ENCODE measurements at places on chromosomes 1 and 21. TPM values are rescaled to one million over a fixed set of nuclear protein-coding genes. Genes with fewer than 3 reads are reported as not detected.

The ALG14 gene
- polyA plus RNA-seq: 6.1 TPM

The CLEC20A gene
- 0.15 TPM for polyA plus RNA-seq

The OPN3 gene
- polyA plus RNA-seq: 16.8 TPM

The CD244 gene
- polyA plus RNA-seq: 0.35 TPM

The SLC9C2 gene
- polyA plus RNA-seq: not detected

The NMNAT2 gene
- 0.99 TPM for polyA plus RNA-seq

The SLC1A7 gene
- polyA plus RNA-seq: 0.23 TPM

The TBX15 gene
- 48.4 TPM for polyA plus RNA-seq

The CD48 gene
- polyA plus RNA-seq: 1.2 TPM

The ACTL8 gene
- polyA plus RNA-seq: not detected

The GNG4 gene
- 2.2 TPM for polyA plus RNA-seq

DNA sequence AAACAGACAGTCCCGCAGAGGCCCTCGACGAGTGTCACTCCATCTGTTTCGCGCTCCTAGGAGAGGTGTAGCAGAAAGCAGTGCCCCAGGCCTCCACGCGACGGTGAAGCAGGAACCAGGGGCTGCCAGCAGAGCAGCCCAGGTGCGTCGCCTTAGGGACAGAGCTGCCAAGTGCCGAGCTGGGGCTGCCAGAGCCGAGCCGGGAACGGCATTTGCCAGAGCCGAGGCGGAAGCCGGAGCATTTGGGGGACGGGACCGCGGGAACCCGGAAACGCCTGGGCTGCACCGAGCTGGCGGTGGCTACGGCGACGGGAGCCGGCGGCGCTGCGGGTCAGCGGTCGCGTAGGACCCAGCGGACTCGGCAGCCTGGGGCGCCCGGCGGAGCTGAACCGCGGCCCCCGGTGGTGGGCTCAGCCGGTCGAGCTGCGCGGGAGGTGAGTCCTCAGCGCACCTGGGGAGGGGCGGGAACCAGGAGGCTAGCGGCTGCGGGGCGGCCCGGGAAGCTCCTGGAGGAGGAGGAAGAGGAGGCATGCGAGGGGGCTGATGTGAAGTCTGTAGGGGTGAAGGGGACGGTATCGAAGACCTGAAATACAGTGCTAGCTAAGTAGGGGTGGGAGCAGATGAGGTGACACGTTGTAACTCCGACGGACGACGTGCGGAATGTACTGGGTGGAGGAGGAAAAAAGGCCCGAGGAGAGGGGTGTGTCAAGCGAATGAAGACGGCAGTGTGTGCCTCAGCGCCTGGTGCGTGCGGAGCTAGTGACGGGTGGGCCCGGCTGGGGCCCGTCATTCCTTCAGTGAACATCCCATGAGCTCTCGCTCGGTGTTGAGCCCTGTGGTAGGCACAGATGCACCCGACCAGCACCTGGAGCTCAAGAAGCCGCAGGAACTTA lies at the start of gene SLC35A3:
TSS of gene SLC35A3 (plus strand) at position 268 of the 893 bp plus-strand sequence. CDS start 23,559 bp downstream, outside the sequence.
- peak; percentile 58 for DNase-seq

- DNase-seq: no peak
These were observed 61.3 kb upstream of the KCNE2 start for GRCh38 chr21:34302521-34302920.

DNA sequence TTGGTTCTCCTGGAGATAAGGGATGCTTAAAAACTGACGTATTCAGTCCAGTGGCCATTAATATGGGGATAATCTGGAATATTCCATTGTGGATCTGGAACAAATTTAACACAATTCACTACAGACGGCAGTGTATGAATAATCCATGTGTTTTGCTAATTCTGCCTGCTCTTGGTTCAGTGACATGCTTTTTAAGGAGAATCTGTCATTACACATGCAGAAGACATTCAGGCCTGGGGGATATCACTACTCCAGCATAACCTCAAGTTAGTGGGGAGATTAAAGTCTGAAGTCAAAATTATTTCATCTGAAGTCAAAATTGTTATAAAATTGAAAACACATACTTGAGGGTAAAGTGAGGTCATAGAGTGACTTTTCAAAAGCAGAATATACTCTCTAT lies 789.3 kb downstream of the USP25 start:
- DNase-seq: no peak

GRCh38 chr1:247812637-247813036 lies 11.3 kb downstream of the OR14A16 start:
- no peak for DNase-seq

DNA sequence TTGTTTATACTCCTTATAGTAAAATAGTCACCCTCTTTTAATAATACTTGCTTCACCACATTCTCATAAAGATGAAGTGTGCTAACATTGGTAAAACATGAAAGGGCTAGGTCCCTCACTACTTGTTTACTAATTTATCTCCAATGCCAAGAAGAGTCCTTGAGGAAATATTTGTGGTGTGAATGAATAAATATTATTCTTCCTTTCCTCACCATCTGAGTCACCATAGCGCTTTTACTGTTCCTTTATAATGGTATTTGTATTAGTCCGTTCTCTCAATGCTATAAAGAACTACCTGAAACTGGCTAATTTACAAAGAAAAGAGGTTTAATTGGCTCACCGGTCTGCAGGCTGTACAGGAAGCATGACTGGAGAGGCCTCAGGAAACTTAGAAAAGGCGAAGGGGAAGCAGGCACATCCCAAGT lies 222.8 kb upstream of the ZRANB2 start:
- no peak for DNase-seq

- DNase-seq: peak; percentile 39
These were observed 130.4 kb upstream of the ETS2 start for GRCh38 chr21:38675182-38675824.

GRCh38 chr1:6727535-6727934 lies 25.9 kb upstream of the DNAJC11 start:
- DNase-seq: peak; percentile 20

- no peak for DNase-seq
These were observed 105.2 kb downstream of the TSEN15 start for GRCh38 chr1:184156521-184157393.

- DNase-seq: no peak
These were observed 66.2 kb upstream of the APOBEC4 start for GRCh38 chr1:183719289-183719688.

- DNase-seq: no peak
These were observed 59.2 kb downstream of the LHX9 start for GRCh38 chr1:197976368-197976767.

DNA sequence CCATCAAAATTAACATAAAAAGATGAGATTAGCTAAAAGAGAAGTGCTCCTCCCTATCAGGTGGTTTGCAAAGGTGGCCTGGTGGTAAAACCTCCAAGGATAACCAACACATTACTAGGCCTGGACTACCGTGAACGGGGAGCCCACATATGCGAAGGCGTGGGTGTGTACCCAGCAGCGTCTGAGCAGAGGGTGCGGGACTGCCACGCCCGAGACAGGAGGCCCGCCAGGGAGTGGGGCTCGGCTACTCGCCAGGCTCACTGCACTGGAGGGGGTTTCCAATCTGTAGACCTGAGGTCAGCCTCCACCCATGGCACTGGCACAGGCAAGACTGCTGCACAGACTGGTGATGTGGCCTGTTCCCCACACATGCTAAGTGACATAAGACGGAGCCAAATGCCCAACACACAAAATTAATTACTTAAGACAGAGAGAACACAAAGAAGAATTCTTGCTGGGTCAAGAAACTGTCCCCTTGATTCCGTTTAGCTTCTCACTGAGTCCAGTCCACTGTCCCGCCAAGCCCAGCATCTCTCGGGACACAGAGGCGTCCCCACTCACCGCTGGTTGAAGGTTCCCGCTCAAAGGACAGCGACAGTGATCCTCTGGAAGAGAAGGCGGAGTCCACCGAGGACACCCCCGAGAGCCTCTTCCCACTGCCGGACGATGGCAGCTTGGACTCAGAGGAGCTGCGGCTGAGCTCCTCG lies 23.4 kb downstream of the RIPK4 start:
- no peak for DNase-seq

DNA sequence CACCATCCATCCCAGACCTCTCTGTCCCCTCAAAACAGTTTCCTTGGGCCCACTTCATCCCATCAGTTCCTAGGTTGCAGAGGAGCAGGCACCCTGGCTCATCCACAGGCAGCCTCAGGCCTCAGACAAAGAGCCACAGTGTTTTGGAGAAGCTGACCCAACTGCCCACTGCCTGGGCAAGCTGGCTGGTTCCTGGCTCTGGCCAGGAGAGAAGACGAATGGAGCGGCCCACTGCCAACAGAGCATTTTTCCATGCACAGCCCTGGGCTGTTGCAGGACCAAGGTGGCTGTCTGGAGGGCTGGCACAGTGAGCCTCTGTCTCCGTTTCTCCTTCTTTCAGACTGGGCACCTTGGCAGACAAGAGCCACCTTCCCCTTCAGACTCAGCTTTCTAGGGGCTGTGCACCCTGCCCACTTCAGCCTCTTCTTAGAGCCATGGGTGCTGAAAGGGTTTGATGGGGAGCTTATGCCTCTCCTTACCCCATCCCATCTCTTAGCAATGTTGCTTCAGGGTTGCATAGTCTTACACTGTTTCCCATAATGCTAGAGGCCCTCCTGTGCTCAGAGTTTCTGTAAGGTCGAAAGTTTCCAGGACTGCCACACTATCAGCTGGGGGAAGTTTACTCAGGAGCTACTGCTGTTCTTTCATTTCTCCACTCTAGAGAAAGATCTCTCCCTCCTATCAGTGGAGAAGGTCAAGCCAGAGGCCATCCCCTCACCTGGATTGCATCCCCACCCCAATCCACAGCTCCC lies 973 bp downstream of the FMOD start:
- DNase-seq: no peak

- DNase-seq: peak; percentile 83
These were observed 9.9 kb upstream of the MTARC1 start for GRCh38 chr1:220776720-220777326.

GRCh38 chr21:26457817-26458216 lies 115.3 kb downstream of the CYYR1 start:
- no peak for DNase-seq

DNA sequence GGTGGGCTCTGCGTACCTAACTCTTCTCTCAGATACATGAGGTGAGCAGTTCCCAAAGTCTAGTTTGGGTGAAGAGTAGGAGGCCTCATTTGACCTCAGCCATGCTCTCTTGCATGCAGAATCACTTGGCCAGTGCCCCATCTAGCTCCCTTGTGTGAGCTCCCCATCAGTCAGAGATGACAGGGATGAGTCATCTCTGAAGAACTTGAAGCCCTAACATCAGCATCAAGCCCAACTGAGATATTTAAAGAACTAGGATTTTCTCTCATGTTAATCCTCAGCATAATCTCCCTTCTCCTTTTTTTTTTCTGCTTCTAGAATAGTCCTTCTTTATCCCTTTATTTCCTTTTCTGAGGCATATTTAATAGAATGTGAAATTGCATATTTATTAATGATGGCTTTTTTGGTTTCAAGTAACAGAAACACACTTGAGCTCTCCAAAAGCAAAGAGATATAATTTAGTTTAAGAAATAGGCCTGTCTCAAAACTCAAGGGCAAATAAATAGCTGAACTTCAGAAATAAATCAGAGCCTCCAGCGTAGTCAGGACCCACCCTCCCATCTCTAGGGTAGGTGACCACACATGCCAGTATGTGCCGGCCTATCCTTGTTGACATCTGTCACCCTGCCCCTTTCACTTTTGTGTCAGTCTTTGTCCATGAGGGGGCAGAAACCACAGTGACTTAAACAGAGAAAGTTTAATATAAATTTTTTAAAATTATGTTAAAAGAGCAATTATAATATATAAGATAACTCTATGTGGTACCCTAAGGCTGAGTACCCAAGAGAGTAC lies 112.3 kb downstream of the TSEN15 start:
- peak; percentile 78 for DNase-seq

DNA sequence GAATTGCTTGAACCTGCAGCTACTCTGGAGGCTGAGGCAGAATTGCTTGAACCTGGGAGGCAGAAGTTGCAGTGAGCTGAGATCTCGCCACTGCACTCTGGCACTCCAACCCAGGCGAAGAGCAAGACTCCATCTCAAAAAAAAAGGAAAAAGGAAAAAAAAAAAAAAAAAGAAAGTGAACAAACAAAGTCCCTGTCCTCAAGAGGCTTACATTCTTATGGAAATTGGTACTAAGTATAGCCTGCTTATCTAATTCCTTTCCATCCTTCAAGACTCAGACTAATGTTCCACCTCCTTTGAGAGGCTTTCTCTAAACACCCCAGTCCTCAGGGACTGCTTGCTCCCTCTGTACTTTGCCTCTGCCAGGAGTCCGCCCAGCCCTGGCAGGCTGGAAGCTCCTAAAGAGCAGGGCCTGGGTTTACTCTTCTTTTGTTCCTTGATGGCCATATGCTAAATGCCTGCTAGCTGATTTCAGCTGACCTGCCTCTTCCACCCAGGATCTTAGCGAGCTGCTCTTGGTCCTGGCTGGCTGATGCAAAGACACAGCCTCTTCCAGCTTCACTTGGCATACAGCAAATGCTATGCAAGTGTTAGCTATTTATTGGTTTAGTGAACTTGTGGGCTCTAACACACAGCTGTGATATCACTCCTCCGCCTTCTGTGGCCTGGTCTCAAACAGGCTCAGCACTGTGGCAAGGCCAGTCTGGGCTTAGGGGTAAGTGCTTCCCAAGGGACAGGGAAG lies 9.8 kb downstream of the SLC9A1 start:
- no peak for DNase-seq

GRCh38 chr21:42777757-42778344 lies 101.5 kb downstream of the WDR4 start:
- no peak for DNase-seq
